ENCODE measurements at places on chromosomes 16 and 17.

- DNase-seq = no peak
Measured at GRCh38 chr17:41009301-41009760, 403 bp upstream of the KRTAP3-1 start.

DNA sequence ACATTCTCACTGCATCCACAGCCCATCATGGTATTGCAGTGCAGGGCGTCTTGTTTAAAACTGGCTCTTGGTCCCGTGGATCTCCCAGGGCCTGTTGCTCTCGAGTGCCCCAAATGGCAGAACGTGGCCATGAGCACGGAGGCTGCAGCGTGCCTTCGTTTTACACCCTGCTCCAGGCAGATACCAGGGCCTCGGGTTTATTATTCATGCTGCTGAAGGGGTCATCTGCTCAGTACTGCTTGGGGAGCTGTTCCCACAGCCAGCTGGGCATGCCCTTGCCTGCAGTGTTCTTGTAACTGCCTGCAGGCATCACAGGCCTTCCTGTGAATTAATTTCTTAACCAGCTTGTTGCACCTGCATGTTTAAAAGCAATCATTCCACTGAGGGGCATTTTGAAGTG is 129.7 kb upstream of the CHMP6 start:
- DNase-seq = peak; percentile 60

- DNase-seq = no peak
Measured at GRCh38 chr16:66088681-66089080, 277.8 kb upstream of the CDH5 start.

GRCh38 chr17:45366691-45367090 is 49.9 kb upstream of the MAP3K14 start:
- DNase-seq = no peak

GRCh38 chr16:63223851-63224250 is 1187.6 kb upstream of the CDH8 start:
- DNase-seq = no peak

GRCh38 chr17:37065486-37066321 is 117.0 kb downstream of the AATF start:
- no peak for DNase-seq

DNA sequence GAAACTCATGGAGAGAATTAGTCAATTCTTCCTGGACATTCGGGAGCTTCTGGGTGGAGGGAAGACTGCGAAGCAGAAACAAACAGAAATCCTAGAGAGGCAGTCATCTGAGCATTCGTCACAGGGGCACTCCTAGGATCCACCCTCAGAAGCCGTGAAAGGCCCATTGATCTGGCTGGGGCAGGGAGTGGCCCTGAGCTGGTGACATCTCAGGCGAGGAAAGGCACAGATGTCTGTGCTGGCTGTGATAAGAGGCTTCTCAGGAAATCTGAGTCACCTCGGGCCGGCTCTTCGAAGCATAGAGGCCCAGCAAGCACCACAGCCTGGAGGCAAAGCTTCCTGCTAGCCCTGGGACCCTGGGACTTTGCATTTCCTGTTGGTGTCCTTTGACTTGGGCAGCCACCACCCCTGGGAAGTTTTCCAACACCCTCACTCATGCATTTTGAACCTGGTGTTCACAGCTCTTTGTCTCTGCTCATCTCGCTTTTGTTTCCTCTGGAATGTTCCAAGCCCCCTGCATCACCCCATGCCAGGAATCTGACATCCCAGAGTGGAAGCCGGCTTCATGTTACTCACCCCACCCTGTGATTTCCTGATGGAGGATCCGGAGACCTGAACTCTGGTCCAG is 23.3 kb upstream of the CDRT4 start:
- no peak for DNase-seq

Measured in CD4-positive, alpha-beta T cell treated with Interleukin-2 at 100 ng/mL for 4 hours (primary cell).